ENCODE measurements at places on chromosomes 5 and 9. TPM values are rescaled to one million over a fixed set of nuclear protein-coding genes. Genes with fewer than 3 reads are reported as not detected.

- H3K36me3 ChIP-seq: no peaks in the 10 kb centered on the region
- no peak overlapping the region for H3K27ac ChIP-seq
- no peaks in the 10 kb centered on the region for H3K4me1 ChIP-seq
- no peak overlapping the region for H3K4me3 ChIP-seq
Measured at GRCh38 chr5:119028575-119028974, 40.2 kb upstream of the DTWD2 start.

- H3K27ac ChIP-seq: no peak overlapping the region
- H3K4me1 ChIP-seq: no peaks in the 10 kb centered on the region
- DNase-seq: no peak
- no peaks in the 10 kb centered on the region for H3K27me3 ChIP-seq
- H3K4me3 ChIP-seq: no peak overlapping the region
- H3K36me3 ChIP-seq: no peaks in the 10 kb centered on the region
Measured at GRCh38 chr5:107979900-107980299, 309.2 kb upstream of the EFNA5 start.

DNA sequence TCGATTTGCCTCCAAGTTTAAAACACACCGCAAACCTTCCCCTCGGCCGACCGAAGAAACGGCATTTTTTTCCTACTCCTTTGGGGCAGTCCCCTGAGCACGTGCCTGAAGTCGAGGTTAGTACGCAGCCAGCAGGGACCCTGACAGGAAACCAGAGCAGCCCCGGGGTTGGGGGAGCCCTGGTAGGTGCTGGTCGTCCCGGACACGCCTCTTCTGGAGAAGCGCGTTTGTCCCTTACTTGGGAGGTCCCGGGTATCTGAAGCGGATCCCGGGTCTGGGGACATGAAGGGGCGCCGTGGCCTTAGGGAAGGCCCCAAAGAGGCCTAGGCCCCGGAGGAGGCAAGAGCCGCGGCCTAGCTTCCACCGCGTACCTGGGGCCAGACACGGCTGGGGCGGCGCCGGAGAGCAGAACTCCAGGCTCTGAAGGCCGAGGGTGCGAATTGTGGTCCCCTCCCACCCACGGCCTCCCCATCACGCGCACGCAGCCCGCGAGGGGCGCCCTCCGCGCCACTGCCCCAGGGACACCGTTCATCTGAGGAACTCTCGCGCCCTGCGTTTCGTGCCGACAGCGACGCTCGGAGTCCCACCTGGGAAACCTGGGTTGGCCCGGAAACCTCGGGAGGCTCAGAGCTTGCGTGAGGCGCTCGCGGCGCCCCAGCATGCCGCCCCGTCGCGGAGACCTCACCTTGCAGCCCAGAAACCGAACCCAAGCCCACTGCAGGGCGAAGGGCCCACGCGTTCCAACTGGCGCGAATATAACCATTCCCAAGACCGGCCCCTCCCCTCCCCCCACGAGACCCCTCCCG is 10.4 kb downstream of the OTP start:
- H3K4me3 ChIP-seq: no peak overlapping the region
- peaks cover 100% of the 10 kb centered on the region for H3K27me3 ChIP-seq
- no peak for DNase-seq
- H3K4me1 ChIP-seq: peaks cover 4% of the 10 kb centered on the region

Gene PELO
- total RNA-seq: 15.3 TPM

Gene SPATA31A3
- not detected for total RNA-seq

Gene OTULINL
- total RNA-seq: 0.27 TPM

Measured in cardiac muscle cell (in vitro differentiated cells and primary cell).